Activated CD4-positive, CD25-positive, alpha-beta regulatory T cell (primary cell): ENCODE measurements at places on chromosomes 1 and 21.

DNA sequence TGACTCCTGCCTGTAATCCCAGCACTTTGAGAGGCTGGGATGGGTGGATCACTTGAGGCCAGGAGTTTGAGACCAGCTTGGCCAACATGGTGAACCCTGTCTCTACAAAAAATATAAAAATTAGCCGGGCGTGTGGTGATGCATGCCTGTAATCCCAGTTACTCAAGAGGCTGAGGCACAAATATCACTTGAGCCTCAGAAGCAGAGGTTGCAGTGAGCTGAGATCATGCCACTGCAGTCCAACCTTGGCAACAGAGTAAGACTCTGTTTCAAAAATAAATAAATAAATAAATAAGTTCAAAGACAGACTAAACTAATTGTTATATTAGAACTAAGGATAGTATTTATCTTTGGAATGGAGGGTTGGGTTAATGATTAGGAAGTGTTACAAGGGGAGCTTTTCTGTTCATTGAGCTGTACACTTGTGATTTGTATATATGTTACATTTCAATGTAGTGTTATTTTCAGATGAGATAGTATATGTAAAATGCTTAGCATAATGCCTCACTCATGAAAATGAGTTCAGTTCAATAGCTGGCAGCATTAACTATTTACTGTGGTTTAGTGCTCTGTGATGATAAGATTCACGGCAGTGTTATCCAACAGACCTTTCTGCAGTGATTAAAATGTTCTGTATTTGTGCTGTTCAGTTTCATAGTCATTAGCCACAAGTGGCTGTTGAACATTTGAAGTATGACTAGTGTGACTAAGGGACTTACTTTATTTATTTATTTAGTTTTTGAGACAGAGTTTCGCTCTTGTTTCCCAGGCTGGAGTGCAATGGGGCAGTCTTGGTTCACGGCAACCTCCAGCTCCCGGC is 47.7 kb downstream of the OSBPL9 start:
- DNase-seq, result no peak

DNA sequence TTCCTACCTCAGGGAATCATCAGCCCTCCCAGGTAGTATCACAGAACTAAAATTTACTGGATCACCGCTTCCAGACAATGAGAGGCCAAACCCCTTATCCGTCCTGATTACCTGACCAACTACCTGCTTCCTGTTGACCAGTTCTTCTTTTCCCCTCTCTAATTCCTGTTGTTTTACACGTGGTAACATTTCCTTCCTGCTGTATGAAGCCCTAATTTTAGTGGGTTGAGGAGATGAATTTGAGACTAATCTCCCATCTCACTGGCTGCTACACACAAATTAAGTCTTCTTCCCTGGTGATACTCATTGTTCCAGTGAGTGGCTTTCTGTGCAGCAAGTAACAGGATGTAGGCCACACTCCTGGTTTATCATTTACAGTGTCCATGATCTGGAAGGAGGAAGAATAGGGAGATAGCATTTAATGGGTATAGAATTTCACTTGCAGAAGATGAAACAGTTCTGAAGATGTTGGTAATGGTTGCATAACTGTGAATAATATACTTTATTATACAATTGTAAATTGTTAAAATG is 2112.9 kb downstream of the NCAM2 start:
- DNase-seq, result no peak

DNA sequence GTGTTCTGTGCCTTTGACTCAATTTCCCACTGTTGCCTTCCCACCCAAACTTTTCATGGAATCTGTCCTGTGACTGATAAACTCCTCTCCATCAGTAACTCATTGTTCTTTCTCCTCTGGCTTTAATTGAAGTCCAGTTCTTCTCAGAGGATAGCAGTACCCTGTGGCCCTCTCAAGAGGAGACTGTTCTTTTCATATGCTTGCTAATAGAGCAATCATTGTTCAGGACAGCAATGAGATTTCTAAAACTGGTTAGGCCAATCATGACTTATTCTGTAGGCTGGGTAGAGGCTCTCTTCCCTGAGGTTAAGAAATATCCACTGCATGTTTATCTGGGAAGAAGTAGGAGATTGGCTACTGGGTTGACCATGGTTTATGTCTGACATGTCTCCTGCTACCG is 98.8 kb downstream of the CHD1L start:
- DNase-seq, result no peak

GRCh38 chr1:12183095-12183794 is 16.5 kb downstream of the TNFRSF1B start:
- DNase-seq, result no peak

- no peak for DNase-seq
Observed at GRCh38 chr1:244283772-244284171, 167.9 kb downstream of the ADSS2 start.

GRCh38 chr1:11792106-11792505 is 13.7 kb downstream of the MTHFR start:
- DNase-seq, result no peak

GRCh38 chr1:150976879-150977694 is 2.5 kb upstream of the CERS2 start:
- DNase-seq, result peak; percentile 38

DNA sequence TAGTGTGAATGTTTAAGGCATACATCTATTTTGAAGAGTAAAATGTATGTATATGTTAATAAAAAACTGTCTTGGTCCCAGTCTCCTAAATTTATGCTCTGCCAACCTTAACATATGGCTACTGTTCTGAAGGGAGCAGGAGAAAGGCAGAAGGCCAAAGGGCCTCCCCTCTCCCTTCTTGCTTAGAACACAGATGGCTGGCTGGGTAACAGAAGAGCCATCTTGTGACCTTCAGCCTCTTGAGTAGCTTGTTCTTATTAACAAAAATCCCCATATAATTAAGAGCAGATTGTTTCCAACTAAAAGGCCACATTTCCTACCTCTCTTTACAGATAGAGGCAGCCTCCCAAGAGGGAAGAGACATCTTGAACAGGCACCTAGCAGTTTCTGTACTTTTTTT is 36.1 kb downstream of the EPB41 start:
- DNase-seq, result no peak

- no peak for DNase-seq
Observed at GRCh38 chr1:167520711-167521206, 2.4 kb upstream of the CD247 start.

DNA sequence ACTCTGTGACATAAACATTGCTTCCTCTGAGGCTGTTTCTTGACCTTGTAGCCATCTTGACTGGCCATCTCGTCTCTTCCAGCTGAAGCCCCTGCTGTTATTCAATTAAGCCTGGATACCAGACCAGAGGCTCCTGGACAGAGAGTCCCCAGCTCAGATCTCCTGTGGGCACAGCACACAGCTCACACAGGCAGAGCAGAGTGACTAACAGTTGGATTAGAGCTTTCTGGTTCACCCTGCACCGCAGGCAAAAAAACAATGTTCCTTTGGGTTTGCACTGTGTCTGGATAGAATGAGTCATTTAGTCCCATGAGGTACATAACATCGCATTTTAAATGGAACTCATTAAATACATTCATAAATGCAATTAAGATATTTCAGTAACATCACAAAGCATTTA is 33.4 kb upstream of the USH2A start:
- no peak for DNase-seq

DNA sequence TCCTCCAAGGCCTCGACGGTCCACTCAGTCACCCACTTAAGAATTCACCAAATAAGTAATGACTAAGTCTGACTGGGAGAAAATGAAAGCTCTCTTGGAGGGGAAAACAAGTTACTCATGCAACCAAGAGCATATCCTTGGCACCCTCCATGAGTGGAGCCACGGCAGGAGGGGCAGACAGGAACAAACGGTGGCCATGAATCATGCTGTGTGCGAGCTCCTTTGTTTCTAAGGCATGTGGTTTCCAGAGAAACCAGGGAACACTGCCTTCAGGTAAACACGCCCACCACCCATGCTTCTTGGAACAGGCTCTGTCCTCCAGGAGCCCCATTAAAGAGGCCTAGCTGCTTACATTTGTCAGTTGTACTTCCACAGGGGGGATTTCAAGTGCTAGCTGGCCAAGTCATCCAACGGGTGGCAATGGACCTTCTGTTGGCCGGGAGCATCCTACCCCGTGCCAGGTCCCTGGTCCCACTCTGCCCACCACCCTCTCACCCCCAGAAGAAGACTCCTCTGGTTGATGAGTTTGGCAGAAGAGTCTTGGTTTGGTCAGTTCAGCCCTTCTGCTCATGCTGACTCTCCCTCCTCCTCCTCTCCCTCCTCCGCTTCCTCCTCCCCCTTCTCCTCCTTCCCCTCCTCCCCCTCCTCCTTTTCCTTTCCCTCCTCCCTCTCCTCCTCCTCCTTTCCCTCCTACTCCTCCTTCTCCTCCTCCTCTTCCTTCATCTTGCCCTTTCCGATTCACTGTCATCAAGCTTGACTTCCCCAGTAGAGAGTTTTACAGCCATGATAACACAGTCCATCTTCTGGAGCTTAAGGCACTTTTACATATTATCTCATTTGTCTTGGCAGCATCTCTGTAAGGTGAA is 107.6 kb downstream of the CCDC185 start:
- no peak for DNase-seq

DNA sequence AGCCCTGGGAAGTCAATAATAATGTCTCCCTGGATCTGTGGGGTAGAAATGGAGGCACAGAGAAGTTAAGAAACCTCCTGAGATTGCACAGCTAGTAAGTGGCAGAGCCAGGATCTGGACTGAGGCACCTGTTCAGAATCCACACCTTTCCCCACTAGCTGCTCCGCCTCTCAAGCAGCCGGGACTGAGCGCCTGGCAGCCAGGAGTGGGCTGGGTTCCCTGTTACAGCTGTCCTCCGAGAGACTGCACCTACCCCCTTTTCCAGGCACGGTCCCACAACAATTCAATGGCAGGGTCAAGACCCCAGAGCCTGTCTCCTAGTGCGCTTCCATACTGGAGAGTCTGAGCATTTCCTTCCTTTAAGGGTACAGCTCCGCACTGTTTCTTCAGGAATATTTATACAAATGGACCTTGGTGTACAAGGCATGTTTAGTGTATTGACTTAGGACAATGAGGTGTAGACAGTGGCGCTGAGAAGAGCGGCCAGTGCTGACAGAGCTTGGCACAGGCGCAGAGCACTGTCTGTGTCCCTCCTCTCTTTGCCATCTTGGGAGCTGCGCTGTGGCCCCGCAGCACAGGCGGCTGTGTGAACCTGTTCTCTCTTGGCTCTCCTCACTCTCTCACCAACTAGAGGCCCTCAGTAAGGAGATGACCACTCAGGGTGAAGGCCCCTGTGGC is 24.4 kb downstream of the GRHL3 start:
- DNase-seq, result no peak

GRCh38 chr1:3423245-3423829 is 31.1 kb upstream of the ARHGEF16 start:
- DNase-seq, result no peak

DNA sequence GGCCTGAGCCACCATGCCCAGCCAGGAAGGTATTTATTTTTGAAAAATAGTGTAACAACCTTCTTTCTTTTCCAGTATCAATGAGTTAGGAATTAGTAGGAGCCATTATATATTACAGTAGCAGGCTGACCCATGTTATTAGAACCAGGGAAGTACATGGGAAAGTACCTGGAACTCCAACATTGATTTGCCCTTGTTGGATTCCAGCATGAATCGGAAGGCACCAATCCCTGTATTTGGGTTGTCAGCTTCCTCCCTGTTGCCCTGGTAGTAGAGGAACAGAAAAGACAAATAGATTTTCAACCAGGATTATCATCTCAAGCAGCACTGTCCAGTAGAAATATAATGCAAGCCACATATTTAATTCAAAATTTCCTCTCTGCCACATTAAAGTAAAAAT is 10.2 kb upstream of the RBM8A start:
- no peak for DNase-seq

DNA sequence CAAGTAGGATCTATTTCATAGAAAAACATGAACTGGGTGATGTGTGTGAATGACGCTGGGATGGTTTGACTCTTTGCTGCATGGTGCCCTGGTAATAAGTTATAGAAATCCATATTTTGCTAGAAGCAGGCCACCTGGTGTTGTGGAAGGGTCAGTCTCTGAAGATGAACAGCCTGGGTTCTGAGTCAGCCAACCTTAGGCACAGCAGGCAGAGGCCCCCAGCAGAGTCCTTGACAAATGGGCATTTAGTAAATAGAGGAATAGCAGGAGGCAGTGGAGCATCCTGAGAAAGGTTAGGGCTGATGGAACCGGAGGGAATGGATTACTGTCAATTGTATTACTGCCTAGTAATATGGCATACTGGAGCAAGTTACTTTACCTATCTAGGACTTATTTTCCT is 20.9 kb downstream of the FGGY start:
- DNase-seq, result no peak
